ENCODE measurements at places on chromosomes 13 and 19.

DNA sequence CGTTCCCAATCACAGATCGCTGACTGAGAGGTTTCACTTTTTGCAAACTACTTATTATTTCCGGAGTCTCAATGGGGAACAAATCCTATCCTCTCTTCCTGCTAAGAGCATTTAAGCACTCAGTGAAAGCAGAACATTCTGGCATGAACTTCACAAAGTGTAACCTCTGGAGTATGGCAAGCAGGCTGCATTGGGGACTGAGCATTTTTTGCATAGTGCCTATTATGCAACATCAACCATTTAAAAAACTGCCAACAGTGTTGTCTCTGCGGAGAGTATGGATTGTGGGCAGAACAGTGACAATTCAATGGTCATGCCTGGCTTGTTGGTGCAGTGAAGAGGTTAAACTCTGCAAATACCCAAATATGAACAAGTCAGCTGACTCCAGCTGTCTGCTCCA, 484.6 kb downstream of the OLFM4 start:
- no peak for DNase-seq

DNA sequence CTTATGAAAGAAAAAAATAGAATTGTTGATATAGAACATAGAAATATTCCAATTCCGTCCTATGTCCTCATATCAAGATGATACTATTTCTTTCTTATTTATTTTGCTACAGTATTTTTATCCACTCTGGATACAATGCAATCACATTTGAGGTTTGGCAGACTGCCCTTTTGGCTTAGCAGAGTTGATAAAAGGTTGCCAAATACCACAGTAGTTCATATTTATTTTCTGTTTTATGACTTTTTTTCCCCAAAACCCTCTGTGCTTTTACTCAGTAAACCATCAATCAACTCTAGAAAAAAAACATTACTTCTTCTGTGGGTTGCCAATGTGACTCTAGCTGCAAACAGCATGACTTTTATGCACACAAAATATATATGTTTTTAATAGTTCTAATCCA, 424.5 kb downstream of the PCDH9 start:
- no peak for DNase-seq

DNA sequence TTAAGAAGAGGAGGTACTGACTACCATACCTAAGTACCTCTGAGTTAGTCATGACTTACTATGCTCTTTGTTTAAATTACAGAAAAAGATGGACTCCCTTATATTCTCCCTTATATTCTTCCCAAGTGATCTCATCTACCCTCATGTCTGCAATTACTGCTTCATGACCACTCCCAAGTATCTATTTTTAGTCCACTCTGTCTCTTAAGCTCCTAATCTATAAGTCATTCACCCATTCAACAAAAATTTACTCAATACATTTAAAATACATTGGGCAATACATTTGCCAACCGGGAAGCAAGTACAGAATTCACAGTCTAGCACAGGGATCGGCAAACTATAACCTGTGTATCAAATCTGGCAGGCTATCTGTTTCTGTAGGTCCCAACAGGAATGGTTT, 42.6 kb downstream of the KPNA3 start:
- no peak for DNase-seq

- DNase-seq, result no peak
Observed at GRCh38 chr19:49020342-49020741, 3.5 kb upstream of the LHB start.

DNA sequence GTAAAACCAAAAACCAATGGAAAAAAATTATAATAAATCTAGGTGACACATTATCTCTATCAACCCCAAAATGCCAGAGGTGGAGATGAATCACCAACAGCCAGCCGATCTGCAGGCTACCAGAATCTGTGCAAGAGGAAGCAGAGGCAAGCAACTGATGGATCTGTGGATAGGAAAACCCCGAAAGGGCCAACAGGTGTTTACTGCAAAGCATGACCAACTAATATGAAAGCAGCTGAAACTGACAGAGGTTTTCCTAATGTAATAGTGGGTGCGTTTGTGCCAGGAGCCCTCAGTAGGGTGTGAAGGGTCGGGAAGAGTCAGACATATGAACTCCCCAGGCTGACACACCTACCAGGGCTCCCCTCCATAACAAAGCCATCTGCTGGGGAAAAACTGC, 554.6 kb downstream of the RFC3 start:
- DNase-seq, result no peak

GRCh38 chr19:1266916-1267476, 2.1 kb upstream of the CIRBP start:
- peak; percentile 45 for DNase-seq

- no peak for DNase-seq
Observed at GRCh38 chr13:91214031-91214430, 133.5 kb upstream of the MIR17HG start.

- DNase-seq, result no peak
Observed at GRCh38 chr19:5091018-5091683, 122.2 kb downstream of the KDM4B start.

DNA sequence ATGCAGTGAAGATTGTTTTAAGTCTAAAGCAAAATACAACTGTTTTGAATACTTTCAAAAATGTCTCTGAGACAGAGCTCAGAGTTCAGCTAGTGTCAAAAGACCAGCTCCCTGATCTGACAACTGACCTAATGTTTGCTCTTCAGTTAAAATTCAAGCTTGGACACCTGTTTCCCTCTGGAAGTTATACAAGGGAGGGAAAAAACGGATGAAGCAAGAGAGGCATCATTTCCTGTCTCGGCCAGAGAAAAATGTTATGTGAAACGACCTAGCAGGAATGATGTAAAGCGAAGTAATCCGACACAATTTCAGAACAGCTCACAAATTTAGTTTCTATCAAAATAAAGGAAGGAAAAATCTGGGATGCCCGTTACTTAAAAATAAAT, 59.4 kb downstream of the ZAR1L start:
- no peak for DNase-seq

DNA sequence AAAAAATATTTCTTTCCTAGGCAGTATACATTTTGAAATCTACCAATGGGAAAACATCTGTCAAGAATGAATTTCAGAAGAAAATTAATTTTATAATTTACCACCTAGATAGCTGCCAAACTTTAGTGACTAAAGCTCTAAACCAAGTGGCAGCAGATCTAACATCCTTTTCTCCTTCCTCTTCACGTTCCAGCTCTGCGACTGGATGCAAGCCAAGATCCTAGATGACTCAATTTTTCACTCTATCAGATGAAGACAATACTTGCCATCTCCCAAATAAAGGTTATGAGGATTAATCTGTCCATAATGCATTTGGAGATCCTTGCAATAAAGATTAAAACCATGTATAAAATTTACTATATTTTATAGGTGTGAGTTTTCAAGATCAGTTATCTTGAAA, 66.7 kb upstream of the MIR17HG start:
- no peak for DNase-seq

- DNase-seq, result no peak
Observed at GRCh38 chr13:47334173-47334572, 437.3 kb upstream of the HTR2A start.

DNA sequence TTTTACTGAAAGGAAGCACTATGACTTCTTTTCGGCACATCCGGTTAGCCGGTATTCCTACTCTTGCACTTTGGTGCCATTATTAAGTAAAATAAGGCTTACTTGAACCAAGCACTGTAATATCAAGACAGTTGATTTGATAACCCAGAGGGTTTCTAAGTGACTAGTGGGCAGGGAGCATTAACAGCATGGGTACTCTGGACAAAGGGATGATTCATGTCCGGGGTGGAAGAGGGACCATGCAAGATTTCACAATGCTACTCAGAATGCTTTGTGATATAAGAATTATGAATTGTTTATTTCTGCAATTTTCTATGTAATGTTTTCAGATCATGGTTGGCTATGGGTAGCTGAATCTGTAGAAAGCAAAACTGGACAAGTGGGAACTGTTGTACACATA, 282.1 kb downstream of the TDRD3 start:
- DNase-seq, result no peak

- no peak for DNase-seq
Observed at GRCh38 chr13:83229574-83230305, 652.5 kb downstream of the SLITRK1 start.

GRCh38 chr13:110874508-110874960, 40.3 kb downstream of the ANKRD10 start:
- DNase-seq, result peak; percentile 78

DNA sequence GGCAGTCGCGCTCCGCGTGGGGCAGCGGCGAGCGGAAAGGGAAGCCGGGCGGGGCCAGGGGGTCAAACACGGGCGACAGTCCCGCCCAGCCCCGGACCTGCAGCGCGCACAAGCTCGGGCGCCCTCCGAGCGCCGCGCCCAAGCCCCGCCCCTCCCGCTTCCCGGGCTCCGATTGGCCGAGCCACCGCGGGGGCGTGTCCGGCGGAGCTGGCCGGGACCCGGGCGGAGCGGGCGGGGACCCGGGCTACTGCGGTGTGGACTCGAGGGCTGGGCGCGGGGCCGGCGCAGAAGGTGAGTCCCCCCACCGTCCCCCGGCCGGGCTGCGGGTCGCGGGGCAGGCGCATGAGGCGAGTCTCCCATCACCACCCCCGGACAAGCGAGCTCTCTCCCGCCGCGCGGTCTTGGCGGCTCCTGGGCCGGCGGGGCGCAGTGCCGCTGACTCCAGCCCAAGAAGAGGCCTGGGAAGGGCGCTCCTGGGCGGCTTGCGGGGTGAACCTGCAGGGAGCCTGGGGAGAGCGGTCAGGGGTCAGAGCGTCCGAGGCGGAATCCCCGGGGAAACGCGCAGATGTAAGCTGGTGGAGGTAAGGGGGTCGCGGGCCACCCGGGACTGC, at the start of gene PLEKHF1:
Gene PLEKHF1, plus strand, starts transcription at position 247 of the 611 bp plus-strand sequence. CDS start 8,379 bp downstream, outside the sequence.
- peak; percentile 69 for DNase-seq

GRCh38 chr13:102091231-102091630, 310.6 kb downstream of the FGF14 start:
- DNase-seq, result peak; percentile 53

DNA sequence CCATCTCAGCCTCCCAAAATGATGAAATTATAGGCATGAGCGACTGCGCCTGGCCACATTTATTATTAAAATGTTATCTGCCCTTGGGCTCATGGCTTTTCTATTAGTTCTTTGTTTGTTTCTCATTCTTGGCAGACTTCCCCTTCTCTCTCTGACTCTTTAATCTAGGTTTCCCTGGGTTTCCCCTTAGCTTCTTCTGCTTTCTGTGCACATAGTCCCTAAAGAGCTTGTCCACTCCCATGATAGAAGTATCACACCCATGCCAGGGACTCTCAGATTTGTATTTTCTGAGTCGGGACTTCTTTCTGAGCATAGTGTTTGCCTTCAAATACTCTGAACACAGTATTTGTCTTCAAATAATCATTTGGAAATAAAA, 38.6 kb upstream of the ITM2B start:
- no peak for DNase-seq

- DNase-seq, result peak; percentile 37
Observed at GRCh38 chr19:30799865-30800755, 427.9 kb downstream of the ZNF536 start.

DNA sequence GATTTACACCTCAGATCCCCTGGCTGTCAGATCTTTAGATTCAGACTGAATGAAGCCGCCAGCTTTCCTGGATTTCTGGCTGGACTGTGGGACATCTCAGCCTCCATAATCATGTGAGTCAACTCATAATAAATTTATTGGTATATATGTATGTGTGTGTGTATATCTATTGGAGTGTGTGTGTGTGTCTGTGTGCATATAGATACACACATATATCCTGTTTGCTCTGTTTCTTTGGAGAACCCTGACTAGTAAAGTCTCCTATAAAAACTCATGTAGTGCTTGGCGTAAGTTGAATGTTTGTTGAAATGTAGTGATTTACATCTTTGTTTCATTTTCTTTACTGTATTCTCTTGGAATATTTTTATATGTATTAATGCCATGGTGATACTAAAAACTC, 499.5 kb upstream of the KLF12 start:
- no peak for DNase-seq
